Stimulated activated CD4-positive, alpha-beta T cell treated with anti-CD3 and anti-CD28 coated beads, Interleukin-1b, Interleukin-23, amount 100 ng/mL, for 1 hour (primary cell): ENCODE measurements at places on chromosomes 6 and 20.

DNA sequence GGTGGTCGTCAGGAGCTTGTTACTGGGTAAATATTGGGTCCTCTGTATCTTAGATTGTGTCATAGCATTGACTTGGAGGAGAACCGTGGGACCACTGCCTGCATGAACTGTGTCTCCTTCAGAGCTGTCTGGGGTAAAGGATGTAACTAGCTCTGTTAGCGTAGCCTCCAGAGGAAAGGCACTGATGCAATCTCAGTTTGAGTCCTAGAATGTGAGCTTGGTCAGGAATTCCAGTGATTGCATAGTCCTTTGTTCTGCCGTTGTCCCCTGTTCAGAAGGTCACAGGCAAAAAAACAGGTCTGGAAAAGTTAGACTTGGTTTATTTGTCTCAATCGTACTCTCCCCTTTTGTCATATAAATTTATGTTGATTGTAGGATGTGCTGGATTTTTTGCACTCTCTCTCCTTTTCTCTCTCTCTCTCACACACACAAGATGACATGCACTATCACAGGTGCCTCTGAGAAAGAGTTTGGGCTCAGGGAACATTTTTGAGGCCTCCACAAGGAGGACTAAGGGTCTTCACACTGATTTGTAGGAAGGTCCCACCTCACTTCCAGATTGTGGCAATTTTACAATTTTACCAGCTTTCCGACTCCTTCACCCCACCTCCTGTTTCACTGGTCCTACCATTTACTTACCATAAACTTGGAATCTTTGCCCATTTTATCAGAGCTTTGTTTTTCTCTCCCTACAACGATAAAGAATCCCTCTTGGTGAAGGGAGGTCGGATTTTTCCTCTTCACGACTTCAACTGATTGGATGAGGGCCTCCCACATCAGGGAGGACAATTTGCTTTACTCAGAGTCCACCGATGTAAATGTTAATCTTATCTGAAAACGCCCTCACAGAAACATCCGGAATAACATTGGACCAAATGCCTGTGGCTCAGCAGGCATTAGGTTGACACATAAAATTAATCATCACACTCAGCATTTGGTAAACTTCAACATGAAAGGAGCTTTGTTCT, 7.0 kb upstream of the DACT2 start:
- no peak for DNase-seq

- peak; percentile 55 for DNase-seq
These were observed 163.2 kb upstream of the ZNF337 start for GRCh38 chr20:25859649-25860530.

DNA sequence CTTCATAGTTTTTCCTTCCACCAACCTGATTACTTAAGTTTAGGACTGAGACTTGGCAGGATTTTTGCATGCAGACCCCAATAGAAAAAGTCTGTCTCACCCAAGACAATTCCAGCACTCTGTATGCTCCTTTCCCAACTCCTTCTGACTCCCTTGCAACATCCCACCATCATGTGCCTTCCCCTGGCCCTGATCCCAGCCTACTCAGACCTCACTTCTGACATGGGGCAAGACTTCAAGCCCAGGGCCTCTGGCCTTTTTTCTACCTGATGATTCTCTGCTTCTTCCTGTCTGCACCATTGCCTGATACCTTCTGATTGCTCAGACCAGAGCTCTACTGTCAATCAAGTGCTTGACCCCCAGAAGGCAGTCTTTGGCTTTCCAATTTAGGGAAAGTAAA, 96.6 kb downstream of the HAO1 start:
- no peak for DNase-seq

GRCh38 chr20:61918548-61918947, 147.1 kb downstream of the TAF4 start:
- DNase-seq, result no peak

- no peak for DNase-seq
These were observed 21.0 kb downstream of the APMAP start for GRCh38 chr20:24971376-24972101.

DNA sequence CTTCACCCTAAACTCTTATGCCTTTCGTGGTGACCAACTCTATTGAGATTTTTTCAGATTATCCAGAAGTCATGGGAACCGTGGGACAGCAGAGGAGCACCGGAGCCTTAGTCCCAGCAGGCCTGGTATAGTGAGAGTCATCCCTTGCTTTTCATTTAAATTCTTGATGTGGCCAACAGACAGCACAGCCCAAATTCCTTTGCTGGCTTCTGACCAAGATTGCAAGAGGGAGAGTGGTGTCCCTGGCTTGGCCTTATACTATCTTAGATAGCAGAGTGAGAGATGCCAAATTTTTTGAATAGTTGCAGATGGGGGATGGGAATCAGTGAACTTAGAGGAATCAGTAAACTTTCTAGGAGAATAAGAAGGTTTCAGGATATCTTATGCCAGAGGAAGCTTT, 7.8 kb downstream of the STX11 start:
- no peak for DNase-seq

DNA sequence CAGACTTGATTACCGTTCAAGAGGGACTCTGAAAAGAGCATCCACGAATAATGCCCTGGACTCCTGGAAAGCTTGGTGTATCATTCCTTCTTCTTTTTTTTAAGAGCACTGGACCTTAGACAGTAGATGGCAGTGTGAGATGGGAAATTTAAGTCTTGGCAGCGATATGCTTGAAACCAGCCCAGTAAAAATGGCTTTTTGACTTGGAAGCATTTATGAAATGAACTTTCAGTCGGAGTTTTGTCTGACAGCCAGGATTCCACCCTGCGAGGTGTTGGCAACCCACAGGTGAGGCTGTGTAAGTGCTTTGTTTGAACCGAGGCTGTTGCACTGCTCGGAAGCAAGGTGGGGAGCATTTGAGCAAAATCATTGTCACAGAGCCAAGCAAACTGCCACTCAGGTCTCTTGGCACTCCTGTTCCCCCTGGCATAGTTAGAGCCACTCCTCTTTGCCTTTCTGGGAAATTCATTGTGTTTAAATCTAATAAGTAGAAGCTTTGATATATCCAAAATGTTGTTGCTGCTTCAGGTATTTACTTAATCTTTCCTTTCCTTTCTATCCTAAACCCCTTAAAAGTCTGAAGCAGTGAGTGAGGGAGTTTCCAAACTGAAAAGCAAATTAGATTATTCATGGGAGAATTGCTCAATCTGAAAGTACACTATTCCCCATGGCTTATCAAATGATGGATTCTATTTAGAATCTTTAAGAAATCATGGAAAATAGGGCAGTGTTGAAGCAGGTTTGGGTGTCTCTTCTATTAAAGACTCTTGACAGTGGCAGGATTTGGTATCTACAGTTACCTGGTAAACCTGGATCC, 272.8 kb upstream of the SLC35B3 start:
- no peak for DNase-seq

DNA sequence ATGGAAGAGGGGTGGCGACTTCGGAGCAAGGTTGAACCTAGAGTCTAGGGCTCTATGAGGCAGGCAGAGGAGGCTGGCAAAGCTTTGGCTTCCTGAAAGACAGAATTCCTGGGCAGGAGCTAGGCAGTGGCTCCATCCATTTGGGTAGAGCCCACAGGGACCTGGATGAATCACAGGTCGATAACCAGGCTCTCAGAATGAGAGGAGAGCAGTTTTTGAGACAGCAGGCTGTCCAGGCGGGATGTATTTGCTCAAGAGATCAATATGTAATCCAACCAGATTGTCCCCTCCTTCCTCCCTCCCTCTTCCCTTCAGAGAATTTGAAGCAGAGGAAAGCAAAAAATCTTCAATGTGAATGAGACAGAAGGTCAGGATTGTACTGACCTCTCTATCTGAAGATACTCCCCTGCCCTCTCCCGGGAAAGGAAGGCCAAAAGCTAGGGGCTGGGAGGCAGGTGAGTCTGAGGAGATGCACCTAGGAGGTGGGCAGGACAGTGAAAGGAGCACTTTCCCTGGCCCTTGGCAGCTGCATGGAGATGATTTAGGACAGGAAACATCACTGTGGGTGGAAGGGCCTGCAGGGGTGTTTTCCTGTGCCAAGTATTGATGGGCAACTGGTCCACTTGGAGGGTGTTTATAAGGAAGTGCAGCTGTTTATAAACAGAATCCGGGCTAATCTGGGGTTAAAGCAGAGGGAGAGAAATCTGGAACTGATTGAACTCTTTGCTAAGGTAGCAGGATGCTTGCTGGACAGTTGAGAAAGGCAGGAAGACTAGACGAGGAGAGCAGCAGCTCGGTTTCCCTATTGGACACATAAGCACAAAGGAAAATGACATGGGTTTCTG, 212.4 kb upstream of the LRFN2 start:
- no peak for DNase-seq
